ENCODE measurements at places on chromosomes 7 and 10.
A peak's percentile ranks its signal among the peaks of the same experiment; 100 is the strongest.

DNA sequence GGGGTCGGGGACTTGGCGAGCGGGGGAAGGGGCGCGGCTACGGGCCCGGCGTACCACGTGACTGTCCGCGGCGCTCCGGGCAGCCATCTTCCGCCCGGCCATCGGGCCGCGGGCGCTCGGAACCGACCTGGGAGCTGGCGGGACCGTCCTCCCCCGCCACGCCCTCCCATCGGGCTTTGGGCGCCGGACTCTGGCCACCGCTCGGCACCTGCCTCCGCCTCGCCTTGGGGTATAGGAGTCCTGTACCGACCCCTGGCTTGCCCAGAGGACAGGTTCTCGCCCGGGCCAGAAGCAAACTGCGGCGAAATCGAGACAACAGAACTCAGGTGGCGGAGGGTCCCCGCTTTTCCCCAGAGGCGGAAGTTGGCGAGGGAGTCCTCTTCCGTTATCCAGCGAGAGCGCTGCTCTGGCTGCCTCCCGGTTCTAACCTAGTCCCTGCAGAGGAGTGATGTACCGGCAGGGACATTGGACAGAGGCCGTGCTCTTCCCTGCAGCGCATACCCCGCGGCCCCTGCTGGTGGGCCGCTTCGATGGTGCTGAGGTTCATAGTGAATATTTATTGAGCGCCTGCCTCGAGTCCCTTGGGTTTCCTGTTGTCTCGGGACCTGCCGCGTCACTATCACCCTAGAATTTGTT is 1.2 kb upstream of the SGMS1 start:
- peaks cover 11% of the 10 kb centered on the region for H3K4me1 ChIP-seq
- peak overlapping the region; percentile 82 for H3K4me3 ChIP-seq
- peak overlapping the region; percentile 96 for H3K27ac ChIP-seq
- DNase-seq, result peak; percentile 65
- no peaks in the 10 kb centered on the region for H3K27me3 ChIP-seq

DNA sequence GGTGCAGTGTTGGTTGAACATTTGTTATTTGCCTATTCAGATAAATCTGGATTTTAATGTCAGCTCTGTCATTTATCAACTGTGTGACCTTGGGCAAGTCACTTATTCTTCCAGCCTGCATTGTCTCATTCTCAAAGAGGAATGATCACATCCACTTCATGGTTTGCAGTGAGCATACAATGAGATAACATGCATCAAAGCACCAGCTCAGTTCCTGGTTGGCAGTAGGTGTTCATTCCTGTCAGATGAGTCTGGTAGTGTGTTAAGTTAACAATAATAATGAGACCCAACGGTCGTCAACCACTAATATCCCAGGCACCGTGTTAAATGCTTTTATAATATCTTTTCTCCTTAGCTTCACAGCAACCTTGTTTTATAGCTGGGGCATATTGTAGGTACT is 137.3 kb downstream of the SORCS3 start:
- no peaks in the 10 kb centered on the region for H3K36me3 ChIP-seq
- no peaks in the 10 kb centered on the region for H3K4me1 ChIP-seq
- DNase-seq, result no peak
- H3K27ac ChIP-seq, result no peak overlapping the region
- no peaks in the 10 kb centered on the region for H3K27me3 ChIP-seq

DNA sequence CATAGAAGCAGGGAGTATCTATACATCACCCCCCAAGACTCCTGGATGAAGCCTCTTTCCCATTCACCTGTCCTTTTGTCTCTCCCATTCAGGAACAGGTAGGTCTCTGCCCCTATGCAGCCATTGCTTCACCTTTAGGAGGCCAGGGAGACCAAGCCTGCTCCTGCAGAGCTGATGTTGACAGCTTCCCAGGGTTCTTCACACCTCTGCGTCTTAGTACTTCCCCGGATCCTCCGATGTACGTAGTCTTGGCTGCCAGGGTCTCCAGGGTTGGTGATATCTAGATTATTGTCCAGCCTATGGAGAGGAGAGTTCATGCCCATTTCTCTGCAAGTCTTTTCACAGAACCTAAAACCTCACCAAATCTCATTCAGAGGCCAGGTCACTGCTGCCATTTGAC is 365.7 kb upstream of the KLF6 start:
- H3K36me3 ChIP-seq, result peaks cover 4% of the 10 kb centered on the region
- DNase-seq, result no peak
- H3K4me3 ChIP-seq, result no peak overlapping the region
- H3K27ac ChIP-seq, result no peak overlapping the region

GRCh38 chr10:112365014-112365432 is 8.9 kb upstream of the ACSL5 start:
- DNase-seq, result no peak
- no peaks in the 10 kb centered on the region for H3K27me3 ChIP-seq
- no peaks in the 10 kb centered on the region for H3K36me3 ChIP-seq
- H3K27ac ChIP-seq, result no peak overlapping the region
- H3K4me3 ChIP-seq, result no peak overlapping the region

GRCh38 chr10:129078346-129078745 is 388.7 kb upstream of the MGMT start:
- H3K27ac ChIP-seq, result no peak overlapping the region
- DNase-seq, result no peak
- no peaks in the 10 kb centered on the region for H3K27me3 ChIP-seq

DNA sequence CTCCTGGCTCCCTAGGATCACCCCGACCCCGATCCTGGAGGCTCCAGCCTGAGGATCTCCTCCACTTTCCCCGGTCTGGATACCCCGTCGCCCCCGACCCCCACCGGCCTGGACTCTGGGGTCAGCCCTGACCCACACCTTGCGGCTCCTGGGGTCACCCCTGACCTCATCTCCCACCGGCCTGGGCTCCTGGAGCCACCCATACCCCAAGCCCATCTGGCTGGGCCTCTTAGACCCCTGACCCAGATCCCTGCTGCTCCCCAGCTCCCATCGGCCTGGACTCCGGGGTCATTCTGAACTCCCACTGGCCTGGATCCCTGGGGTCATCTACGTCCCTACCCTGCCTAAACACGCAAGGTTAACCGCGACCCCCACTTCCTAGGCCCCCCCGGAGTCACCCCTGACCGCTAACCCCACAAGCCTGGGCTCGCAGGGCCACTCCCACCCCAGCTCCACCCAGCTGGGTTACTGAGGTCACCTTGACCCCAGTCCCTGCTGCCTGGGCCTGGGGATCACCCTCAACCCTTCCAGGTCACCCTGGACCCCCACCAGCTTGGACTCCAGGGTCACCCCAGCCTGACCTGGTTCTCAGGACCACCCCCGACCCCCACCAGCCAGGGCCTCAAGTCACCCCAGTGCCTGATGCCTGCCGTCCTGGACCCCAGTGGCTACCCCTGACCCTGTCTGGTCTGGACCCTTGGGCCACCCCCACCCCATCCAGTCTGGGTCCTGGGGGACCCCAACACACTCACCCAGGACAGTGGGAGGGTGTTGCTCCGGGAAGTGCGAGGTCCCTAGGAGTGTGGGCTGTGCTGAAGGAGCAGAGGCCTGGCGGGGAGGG is 1.2 kb downstream of the FOXK1 start:
- H3K4me1 ChIP-seq, result peaks cover 19% of the 10 kb centered on the region
- peaks cover 22% of the 10 kb centered on the region for H3K36me3 ChIP-seq
- peak overlapping the region; percentile 83 for H3K4me3 ChIP-seq
- no peaks in the 10 kb centered on the region for H3K27me3 ChIP-seq
- peak overlapping the region; percentile 96 for H3K27ac ChIP-seq

- H3K4me1 ChIP-seq, result peaks cover 15% of the 10 kb centered on the region
- no peak for DNase-seq
- H3K4me3 ChIP-seq, result no peak overlapping the region
- H3K36me3 ChIP-seq, result no peaks in the 10 kb centered on the region
- no peak overlapping the region for H3K27ac ChIP-seq
- H3K27me3 ChIP-seq, result no peaks in the 10 kb centered on the region
Observed at GRCh38 chr10:72793752-72794151, 99.8 kb upstream of the OIT3 start.

DNA sequence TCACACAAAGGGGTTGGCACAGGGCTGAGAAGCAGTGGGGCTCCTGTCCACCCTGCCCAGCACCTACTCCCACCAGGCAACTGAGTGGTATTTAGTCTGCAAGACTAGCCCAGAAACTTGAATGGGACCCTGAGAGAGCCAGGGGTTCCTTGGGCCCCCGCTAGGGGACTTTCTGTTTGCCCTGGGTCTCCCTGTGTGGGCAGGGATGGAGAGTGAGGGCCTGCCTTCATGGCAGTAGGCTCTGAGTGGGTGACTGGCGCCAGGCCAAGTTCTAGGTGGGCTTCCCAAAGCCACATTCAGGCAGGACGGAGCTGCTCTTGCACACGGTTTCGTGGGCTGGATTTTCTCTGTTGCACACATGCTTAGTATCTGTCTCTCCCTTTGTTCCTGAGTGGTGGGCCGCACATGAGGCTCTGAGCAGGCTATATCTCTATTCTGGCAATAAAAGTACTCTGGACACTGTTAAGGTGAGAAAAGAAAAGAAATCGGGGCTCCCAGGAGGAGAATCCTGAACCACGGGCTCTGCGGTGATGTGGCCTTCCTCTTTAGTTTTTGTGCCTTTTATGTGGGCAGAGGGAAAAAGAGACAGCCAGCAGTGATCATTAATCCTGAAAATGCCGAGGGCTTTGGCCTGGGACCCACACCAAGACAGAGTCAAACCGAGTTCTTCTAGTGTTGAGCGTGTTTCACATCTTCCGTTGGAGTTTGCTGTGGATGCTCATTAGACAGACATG is 26.9 kb downstream of the IL2RA start:
- no peaks in the 10 kb centered on the region for H3K4me1 ChIP-seq
- H3K36me3 ChIP-seq, result no peaks in the 10 kb centered on the region
- H3K27me3 ChIP-seq, result peaks cover 51% of the 10 kb centered on the region
- no peak for DNase-seq

DNA sequence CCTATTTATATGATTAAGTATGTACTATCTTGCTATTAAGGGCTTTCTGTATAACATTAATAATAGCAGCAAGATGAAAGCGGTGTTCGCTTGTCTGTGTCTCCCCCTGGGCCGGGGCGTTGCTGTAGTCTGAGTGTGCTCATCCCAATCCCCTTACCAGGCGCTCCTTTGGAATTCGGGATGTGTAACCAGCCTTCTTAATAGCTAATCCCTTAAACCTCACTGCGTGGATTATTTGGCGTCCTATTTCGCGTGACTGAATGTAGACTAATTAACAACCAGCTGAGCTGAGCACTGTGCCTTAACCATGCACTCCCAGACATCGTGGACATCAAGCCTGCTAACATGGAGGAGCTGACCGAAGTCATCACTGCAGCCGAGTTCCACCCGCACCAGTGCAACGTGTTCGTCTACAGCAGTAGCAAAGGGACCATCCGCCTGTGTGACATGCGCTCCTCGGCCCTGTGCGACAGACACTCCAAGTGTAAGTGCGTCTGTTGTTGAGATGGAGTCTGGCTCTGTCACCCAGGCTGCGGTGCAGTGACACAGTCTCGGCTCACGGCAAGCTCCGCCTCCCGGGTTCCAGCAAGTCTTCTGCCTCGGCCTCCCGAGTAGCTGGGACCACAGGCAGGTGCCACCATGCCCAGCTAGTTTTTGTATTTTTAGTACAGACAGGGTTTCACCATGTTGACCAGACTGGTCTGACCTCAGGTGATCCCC is 36.6 kb downstream of the BNIP3 start:
- no peak for DNase-seq
- no peak overlapping the region for H3K4me3 ChIP-seq
- H3K27me3 ChIP-seq, result no peaks in the 10 kb centered on the region
- peaks cover 70% of the 10 kb centered on the region for H3K36me3 ChIP-seq
- peaks cover 24% of the 10 kb centered on the region for H3K4me1 ChIP-seq

GRCh38 chr7:130293521-130293920 is 560 bp downstream of the CPA4 start:
- H3K4me3 ChIP-seq, result peak overlapping the region; percentile 47
- peak overlapping the region; percentile 80 for H3K27ac ChIP-seq
- peaks cover 6% of the 10 kb centered on the region for H3K36me3 ChIP-seq

- H3K27ac ChIP-seq, result no peak overlapping the region
- no peak for DNase-seq
- H3K4me1 ChIP-seq, result no peaks in the 10 kb centered on the region
Observed at GRCh38 chr7:23123007-23123406, 17.4 kb downstream of the KLHL7 start.

DNA sequence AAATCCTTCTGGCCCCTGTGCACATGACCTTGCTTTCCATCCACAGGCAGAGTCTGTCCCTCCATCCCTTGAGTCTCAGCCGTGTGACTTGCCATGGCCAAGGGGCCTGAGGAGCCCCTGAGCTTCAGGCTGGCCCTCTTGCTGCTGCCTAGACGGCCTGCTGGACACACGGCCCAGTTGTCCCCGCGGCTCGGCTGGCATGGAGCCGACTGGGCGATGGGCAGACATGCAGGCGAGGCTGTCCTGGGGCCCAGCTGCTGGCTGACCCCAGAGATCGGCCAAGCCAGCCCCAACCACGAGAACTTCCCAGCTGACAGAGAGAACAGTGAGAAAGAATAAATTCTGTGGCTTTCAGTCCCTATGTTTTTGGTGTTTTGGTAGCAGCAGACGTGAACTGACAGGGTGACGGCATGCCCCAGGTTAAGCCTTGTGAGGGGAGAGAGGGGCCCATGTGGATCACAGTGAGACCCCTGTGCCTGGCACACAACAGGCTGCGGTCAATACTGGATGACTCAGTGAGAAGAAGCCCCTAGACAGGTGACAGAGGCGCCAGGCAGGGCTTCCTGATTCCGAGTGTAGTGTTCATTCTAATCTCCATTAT is 11.7 kb downstream of the PRKAG2 start:
- no peak for DNase-seq
- H3K4me3 ChIP-seq, result no peak overlapping the region
- no peaks in the 10 kb centered on the region for H3K27me3 ChIP-seq
- H3K4me1 ChIP-seq, result no peaks in the 10 kb centered on the region
- H3K36me3 ChIP-seq, result no peaks in the 10 kb centered on the region

- no peaks in the 10 kb centered on the region for H3K27me3 ChIP-seq
- H3K36me3 ChIP-seq, result no peaks in the 10 kb centered on the region
- no peaks in the 10 kb centered on the region for H3K4me1 ChIP-seq
- H3K27ac ChIP-seq, result no peak overlapping the region
- H3K4me3 ChIP-seq, result no peak overlapping the region
Observed at GRCh38 chr10:121661451-121661851, 63.2 kb upstream of the FGFR2 start.

GRCh38 chr10:76880931-76881330 is 756.7 kb downstream of the KCNMA1 start:
- H3K4me3 ChIP-seq, result no peak overlapping the region
- H3K27ac ChIP-seq, result no peak overlapping the region
- H3K27me3 ChIP-seq, result no peaks in the 10 kb centered on the region
- H3K36me3 ChIP-seq, result no peaks in the 10 kb centered on the region
- DNase-seq, result no peak

GRCh38 chr7:46530081-46530750 is 609.1 kb upstream of the IGFBP3 start:
- H3K27ac ChIP-seq, result no peak overlapping the region
- H3K4me1 ChIP-seq, result no peaks in the 10 kb centered on the region
- no peak for DNase-seq
- H3K36me3 ChIP-seq, result no peaks in the 10 kb centered on the region

DNA sequence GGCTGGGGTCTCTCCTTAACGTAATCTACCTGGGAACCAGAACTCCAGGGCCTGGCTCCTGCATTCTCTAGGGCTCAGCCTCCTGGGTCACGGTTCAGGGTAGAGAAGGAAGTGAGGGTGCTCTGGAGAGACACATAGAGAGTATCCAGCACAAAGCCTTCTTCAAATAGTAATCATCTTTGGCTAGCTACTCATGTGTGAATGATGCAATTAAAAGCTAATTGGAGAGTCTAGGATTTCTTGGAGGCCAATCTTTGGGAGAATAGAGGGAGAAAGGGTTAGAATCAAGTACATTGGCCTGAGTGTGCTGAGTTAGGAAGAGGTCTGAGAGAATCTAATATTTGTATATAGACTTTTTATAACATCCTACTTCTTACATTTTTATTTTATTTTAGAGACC is 24.0 kb upstream of the MALRD1 start:
- no peak overlapping the region for H3K4me3 ChIP-seq
- H3K27ac ChIP-seq, result no peak overlapping the region
- no peak for DNase-seq
- H3K27me3 ChIP-seq, result no peaks in the 10 kb centered on the region
- H3K36me3 ChIP-seq, result no peaks in the 10 kb centered on the region
- H3K4me1 ChIP-seq, result no peaks in the 10 kb centered on the region

Data from MCF 10A (cell line).